Stimulated activated CD4-positive, alpha-beta T cell treated with anti-CD3 and anti-CD28 coated beads, Interleukin-15, amount 100 ng/mL, for 48 hours (primary cell): ENCODE measurements at places on chromosomes 12 and 14.

DNA sequence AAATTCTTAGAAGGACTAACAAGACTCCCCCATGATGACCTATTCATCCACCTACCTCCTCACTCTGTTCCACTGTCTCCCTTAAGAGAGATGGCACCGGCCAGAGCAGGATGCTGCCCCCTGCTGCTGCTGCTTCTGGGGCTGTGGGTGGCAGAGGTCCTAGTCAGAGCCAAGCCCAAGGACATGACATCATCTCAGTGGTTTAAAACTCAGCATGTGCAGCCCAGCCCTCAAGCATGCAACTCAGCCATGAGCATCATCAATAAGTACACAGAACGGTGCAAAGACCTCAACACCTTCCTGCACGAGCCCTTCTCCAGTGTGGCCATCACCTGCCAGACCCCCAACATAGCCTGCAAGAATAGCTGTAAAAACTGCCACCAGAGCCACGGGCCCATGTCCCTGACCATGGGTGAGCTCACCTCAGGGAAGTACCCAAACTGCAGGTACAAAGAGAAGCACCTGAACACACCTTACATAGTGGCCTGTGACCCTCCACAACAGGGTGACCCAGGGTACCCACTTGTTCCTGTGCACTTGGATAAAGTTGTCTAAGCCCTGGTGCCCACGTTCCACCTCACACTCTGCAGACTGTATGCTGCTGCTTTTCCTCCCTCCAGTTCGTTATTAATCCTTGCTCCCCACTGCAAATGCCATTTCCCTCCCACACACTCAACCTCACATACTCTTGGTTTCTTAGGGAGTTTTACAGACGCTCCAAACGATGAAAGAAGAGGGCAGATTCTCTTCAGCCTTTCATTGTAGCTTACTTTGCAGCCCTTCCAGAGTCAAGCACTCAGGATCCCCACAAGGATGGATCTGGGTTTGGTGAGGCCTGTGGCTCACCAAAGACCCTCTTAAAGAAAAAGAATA lies at the start of gene RNASE8:
Gene RNASE8, plus strand, starts transcription at position 20 of the 873 bp plus-strand sequence. Its CDS starts 71 bp downstream, at position 91.
- DNase-seq = no peak

- no peak for DNase-seq
Observed at GRCh38 chr12:25852792-25853191, 105.7 kb upstream of the RASSF8 start.

DNA sequence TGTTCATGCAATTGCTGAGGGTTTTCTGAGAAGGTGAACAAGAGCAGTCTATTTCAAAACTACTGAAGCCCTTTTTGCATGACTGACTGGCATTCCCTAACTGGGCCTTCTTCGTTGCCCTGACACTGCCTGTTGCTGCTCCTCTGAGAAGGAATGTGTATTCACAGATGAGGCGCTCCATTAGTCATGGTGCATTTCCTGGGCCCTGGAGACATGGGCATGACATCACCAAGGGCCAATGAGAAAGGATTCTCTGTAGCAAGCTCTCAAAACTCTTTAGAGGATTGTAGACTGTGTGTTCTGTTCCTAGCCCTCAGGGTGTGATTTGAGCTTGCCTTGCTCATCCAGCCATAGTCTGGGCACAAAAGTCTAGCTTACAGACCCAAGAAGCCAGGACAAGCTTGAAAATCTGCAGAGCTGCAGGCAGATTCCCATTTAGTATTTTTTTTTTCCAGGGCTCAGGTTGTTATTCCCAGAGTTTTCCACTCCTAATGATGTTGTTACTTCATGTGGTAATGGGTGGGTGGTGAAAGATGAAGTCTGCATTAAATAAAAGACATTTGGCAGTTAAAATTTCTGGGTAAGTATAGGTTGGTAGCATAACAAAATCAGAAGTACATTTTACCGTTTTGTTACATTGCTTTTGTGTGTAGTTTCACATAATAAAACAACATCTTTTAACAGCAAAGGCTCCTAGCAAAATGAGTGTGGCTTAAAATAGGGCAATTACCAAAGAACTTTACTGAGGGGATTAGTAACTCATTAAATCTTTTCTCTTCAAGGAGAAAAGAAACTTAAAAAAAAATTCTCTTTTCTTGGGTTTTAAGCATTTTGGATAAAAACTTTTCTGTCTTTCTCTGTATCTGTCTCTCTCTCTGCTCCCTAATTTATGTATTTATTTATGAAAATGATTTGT lies 318.4 kb downstream of the RAD51B start:
- DNase-seq = no peak

DNA sequence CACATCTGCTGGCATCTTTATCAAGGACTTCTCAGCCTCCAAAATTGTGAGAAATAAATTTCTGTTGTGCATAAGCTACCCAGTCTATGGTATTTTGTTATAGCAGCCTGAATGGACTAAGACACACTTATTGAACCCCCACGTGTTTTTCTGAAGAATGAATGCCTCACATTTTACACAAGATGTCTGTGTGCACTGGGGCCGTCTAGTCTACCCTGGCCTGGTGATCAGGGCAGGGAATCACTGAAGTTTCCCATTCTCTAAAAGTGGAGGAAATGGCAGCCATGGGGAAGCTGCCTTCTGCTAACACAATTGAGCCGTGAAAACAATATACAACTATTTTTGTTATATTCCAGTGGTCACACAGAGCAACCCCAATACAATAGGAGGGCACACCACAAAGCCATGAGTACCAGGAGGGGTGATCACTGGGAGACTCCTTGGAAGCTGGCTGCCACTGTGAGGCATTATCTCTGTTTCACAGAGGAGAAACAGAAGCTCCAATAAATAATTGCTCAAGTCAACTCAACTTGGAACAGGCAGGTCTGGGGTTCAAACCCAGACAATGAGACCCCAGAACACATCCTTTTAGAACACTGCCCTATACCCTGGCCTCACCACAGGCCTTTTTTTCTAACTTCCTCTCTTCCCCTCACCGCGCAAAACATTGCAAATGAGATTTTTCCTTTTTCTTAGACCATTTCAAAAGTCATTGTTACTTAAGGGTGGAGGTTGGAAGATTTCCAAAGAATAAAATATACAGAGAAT lies 18.3 kb upstream of the LTA4H start:
- DNase-seq = no peak

DNA sequence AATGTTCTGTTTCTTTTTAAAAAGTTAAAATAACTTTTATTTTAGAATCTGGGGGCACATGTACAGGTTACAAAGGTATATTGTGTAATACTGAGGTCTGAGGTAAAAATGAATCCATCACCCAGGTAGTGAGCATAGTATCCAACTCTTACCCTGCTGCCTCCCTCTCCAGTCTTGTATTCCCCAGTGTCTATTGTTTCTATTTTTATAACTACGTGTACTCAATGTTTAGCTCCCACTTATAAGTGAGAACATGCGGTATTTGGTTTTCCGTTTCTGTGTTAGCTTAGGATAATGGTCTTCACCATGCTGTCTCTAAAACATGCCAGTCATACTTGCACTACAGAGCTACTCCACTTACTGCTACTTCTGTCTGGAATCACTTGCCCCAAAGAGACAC lies 8.4 kb downstream of the FBXO33 start:
- DNase-seq = no peak

DNA sequence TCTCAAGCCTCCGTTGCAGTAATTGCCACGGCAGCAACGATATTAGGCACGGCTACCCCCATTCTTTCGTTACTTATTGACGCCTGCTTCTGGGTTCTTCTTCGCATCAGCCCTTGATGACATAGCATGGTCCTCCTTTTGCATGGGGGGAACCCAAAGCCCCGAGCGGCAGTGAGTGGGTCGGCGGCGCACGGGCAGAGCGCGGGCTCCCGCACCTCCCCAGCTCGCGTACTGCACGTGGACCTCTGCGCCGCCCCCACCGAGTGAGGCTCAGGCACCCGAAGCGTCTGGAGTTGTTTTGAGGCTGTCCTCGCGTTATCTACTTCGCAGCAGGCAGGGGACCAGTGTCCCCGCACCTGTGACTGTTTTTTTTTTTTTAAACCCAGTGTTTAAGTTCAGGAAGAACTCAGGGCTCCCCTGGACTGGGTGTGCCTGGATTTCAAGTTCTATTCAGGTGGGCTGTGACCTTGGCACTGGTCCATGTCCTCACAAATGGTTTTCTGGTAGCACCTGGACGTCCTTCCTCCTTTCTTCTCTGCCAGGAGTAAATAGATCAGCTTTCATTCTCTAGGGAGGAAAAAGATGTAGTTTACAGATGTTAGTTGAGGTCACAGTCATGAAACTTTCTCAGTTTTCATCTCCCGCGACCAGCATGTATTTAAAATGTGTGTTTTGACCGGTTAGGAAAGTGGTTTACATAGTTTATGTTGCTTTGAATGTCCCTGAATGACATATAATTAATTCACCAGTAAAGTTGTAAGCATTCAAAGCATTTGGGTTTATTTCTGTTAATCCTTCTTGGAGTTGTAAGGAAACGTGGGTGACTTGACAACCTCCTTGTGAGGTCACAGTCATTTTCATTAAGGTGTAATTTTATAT lies 1.4 kb upstream of the FOXN4 start:
- no peak for DNase-seq

- no peak for DNase-seq
Observed at GRCh38 chr14:61140271-61140670, 140.9 kb downstream of the TMEM30B start.
